Glutamatergic neuron (in vitro differentiated cells): ENCODE measurements at places on chromosomes 12 and 14. TPM values are rescaled to one million over a fixed set of nuclear protein-coding genes. Genes with fewer than 3 reads are reported as not detected.

The PAPOLA gene
- total RNA-seq, result 169 TPM

- no peak for DNase-seq
- H3K36me3 ChIP-seq, result peaks cover 6% of the 10 kb centered on the region
- no peaks in the 10 kb centered on the region for H3K27me3 ChIP-seq
- no peak overlapping the region for H3K4me3 ChIP-seq
These were observed 305.1 kb upstream of the GARIN2 start for GRCh38 chr14:66884149-66884548.

The CLEC1A gene
- total RNA-seq, result not detected

The GARIN6 gene
- not detected for total RNA-seq

The LTBP2 gene
- total RNA-seq, result 1.2 TPM

GRCh38 chr12:132259364-132259871, 70.0 kb downstream of the GALNT9 start:
- no peak overlapping the region for H3K4me3 ChIP-seq
- peaks cover 14% of the 10 kb centered on the region for H3K4me1 ChIP-seq
- H3K27me3 ChIP-seq, result peaks cover 13% of the 10 kb centered on the region
- no peak overlapping the region for H3K27ac ChIP-seq

GRCh38 chr14:103597623-103598377, 31.2 kb upstream of the KLC1 start:
- H3K27me3 ChIP-seq, result peaks cover 17% of the 10 kb centered on the region
- peaks cover 25% of the 10 kb centered on the region for H3K4me1 ChIP-seq
- H3K27ac ChIP-seq, result peak overlapping the region; percentile 33
- no peak for DNase-seq

DNA sequence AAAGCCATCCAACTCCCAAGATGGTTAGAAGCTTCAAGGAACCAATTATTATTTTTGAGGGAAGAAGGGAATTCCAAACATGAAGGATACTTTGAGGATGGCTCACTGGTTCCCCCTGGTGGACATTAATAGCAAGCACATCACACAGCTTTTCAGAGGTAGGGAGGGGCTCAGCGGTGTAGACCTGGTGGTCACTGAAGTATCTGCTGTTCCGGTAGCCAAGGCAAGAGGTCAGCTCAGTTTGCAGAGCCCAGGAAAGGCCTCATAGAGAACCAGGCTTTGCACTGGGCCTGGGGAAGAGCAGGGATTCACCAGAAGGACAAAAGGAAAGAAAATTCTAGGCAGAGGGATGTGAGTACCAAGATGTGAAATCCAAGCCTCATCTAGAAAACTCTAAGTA, 118.7 kb downstream of the KSR2 start:
- peaks cover 5% of the 10 kb centered on the region for H3K27me3 ChIP-seq
- no peaks in the 10 kb centered on the region for H3K36me3 ChIP-seq
- peak; percentile 41 for DNase-seq
- peaks cover 4% of the 10 kb centered on the region for H3K4me1 ChIP-seq
- no peak overlapping the region for H3K27ac ChIP-seq
- H3K4me3 ChIP-seq, result no peak overlapping the region

DNA sequence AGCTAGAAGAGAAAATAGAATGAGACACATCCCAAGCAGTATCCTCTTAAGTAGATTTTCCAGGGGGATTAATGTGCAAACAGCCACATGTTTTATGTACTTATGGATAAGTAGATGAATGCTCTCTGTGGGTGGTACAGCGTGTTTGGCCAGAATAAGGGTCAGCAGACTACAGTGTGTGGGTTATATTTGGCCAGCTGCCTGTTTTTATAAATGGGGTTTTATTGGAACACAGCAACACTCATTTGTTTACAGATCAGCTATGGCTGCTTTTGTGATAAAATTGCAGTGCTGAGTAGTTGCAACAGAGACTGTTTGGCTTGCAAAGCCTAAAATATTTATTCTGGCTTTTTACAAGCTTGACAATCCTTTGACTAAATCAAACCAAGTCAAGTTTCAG, 780.2 kb upstream of the SEL1L start:
- peaks cover 5% of the 10 kb centered on the region for H3K36me3 ChIP-seq
- no peak for DNase-seq
- no peaks in the 10 kb centered on the region for H3K27me3 ChIP-seq
- H3K27ac ChIP-seq, result no peak overlapping the region

- H3K27ac ChIP-seq, result no peak overlapping the region
- H3K27me3 ChIP-seq, result peaks cover 6% of the 10 kb centered on the region
- no peaks in the 10 kb centered on the region for H3K36me3 ChIP-seq
- H3K4me1 ChIP-seq, result peaks cover 25% of the 10 kb centered on the region
- no peak overlapping the region for H3K4me3 ChIP-seq
These were observed 390.3 kb downstream of the AACS start for GRCh38 chr12:125455556-125455955.

GRCh38 chr12:113396828-113397496, 6.7 kb downstream of the SDS start:
- no peak overlapping the region for H3K27ac ChIP-seq
- no peaks in the 10 kb centered on the region for H3K36me3 ChIP-seq
- H3K27me3 ChIP-seq, result peaks cover 7% of the 10 kb centered on the region
- no peak overlapping the region for H3K4me3 ChIP-seq
- DNase-seq, result no peak

DNA sequence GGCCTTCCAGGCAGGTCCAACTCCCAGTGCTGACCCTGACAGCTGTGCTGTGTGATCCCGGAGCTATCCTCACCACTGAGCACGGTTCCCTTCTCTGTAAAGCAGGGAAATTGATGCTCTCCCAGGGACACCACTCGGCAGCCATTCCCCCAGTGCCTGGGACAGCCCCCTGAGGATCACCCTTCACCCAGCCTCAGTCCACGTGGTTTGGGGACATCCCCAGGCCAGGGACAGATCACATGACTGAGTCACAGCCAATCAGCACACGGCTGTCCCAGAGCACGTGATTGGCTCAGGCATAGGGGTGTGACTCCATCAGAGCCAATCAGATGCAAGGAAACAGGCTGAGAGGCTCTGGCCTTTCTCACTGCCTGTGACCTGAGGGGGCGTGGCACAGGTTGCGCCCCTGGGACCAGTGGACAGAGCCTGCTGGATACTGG, 68.8 kb upstream of the SFSWAP start:
- H3K4me3 ChIP-seq, result no peak overlapping the region
- DNase-seq, result no peak
- H3K27ac ChIP-seq, result no peak overlapping the region
- peaks cover 24% of the 10 kb centered on the region for H3K4me1 ChIP-seq

GRCh38 chr14:105485739-105486162, 935 bp upstream of the CRIP1 start:
- peak; percentile 66 for DNase-seq
- H3K36me3 ChIP-seq, result no peaks in the 10 kb centered on the region
- H3K4me1 ChIP-seq, result peaks cover 9% of the 10 kb centered on the region
- H3K27ac ChIP-seq, result no peak overlapping the region

GRCh38 chr14:101965181-101965544, 790 bp downstream of the DYNC1H1 start:
- peak; percentile 61 for DNase-seq
- H3K27me3 ChIP-seq, result peaks cover 23% of the 10 kb centered on the region
- no peaks in the 10 kb centered on the region for H3K36me3 ChIP-seq
- peak overlapping the region; percentile 98 for H3K27ac ChIP-seq

The MYF6 gene
- not detected for total RNA-seq

The PDZRN4 gene
- total RNA-seq, result 1.5 TPM
